Neural progenitor cell (in vitro differentiated cells): ENCODE measurements at places on chromosomes 1 and 21.

DNA sequence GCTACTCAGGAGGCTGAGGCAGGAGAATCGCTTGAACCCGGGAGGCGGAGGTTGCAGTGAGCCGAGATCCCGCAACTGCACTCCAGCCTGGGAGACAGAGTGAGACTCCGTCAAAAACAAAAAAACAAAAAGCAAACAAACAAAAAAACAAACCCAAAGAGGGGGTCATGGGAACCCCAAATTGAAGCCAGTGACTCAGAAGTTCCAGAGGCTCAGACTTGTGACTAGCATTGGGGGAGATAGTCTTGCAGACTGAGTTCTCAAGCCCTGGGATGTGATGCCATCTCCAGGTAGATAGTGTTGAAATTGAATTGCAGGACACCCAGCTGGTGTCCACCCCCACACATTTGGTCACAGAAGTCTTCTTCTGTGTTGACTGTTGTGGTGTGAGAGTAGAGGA is 24.9 kb upstream of the ENO1 start:
- DNase-seq: no peak

GRCh38 chr21:14968029-14968428 is 96.8 kb downstream of the NRIP1 start:
- DNase-seq: no peak

- DNase-seq: peak; percentile 64
Observed at GRCh38 chr1:186985889-186986491, 157.2 kb downstream of the PLA2G4A start.

DNA sequence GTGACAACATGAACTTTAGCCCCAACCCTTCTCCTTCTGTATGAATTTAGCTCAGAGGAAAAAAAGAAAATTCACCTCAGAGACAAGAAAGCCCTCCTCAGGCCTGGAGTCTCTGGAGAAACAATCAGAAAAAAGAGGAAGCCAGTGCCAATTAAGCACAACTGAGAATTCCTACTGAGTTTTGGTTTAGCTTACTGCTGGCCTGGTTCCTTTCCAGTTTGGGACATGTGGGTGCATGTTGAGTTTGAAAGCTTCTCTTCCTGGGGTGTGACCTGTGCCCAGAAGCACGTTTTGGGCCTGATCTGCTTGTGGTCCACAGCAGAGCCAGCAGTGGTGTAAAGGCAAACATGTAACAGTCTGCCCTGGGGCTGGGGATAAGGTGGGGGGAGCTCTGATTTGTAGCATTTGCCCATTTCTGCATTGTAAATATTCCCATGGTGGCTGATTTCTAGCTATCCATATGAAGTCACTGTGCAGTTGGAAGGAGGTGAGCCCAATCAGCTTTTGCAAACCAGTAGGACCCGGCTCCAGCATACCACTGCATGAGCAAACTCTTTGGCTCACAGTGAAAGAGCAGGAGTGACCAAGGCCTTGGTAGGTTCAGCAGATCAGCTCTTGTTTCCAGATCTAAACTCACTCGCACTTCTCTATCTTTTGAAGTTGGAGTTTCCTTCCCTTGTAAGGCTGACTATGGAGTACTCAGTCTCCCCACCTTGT is 4.7 kb upstream of the THEM5 start:
- no peak for DNase-seq

DNA sequence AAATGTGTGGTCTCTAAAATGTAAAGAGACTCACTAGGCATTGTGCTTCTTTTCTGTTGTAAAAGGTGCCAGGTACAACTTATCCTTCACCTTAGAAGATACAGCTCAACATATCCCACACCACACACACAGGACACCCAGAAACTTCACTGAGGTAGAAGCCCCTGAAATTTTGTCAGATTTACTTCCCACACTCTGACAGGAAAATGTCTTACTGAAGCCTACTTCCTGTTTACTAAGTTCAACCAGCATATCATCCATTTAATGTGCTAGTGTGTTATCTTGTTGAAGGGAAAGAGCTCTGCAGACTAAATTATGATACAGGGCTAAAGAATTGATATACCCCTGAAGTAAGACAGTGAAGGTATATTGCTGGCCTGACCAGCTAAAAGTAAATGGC is 39.9 kb upstream of the INSL5 start:
- DNase-seq: no peak

DNA sequence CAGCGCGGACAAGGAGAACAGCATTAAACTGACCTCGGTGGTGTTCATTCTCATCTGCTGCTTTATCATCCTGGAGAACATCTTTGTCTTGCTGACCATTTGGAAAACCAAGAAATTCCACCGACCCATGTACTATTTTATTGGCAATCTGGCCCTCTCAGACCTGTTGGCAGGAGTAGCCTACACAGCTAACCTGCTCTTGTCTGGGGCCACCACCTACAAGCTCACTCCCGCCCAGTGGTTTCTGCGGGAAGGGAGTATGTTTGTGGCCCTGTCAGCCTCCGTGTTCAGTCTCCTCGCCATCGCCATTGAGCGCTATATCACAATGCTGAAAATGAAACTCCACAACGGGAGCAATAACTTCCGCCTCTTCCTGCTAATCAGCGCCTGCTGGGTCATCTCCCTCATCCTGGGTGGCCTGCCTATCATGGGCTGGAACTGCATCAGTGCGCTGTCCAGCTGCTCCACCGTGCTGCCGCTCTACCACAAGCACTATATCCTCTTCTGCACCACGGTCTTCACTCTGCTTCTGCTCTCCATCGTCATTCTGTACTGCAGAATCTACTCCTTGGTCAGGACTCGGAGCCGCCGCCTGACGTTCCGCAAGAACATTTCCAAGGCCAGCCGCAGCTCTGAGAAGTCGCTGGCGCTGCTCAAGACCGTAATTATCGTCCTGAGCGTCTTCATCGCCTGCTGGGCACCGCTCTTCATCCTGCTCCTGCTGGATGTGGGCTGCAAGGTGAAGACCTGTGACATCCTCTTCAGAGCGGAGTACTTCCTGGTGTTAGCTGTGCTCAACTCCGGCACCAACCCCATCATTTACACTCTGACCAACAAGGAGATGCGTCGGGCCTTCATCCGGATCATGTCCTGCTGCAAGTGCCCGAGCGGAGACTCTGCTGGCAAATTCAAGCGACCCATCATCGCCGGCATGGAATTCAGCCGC is 2.5 kb downstream of the S1PR1 start:
- no peak for DNase-seq

DNA sequence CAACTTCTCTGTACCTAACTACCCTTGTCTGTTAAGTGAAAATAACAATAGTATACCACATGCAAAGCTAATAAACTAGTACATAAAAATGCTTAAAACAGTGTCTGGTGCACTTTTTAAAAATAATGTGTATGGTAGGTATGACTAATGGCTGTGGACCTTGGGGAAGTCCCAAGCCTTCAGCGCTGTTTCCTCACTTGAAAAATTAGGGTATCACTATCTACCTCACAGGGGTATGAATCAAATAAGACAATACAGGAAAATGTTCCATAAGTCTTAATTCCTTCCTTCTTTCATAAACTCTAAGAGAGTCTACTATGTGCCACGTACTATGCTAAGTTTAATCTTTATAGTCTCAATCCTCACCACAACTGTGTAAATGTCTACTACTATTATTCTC is 32.0 kb downstream of the EGLN1 start:
- no peak for DNase-seq

DNA sequence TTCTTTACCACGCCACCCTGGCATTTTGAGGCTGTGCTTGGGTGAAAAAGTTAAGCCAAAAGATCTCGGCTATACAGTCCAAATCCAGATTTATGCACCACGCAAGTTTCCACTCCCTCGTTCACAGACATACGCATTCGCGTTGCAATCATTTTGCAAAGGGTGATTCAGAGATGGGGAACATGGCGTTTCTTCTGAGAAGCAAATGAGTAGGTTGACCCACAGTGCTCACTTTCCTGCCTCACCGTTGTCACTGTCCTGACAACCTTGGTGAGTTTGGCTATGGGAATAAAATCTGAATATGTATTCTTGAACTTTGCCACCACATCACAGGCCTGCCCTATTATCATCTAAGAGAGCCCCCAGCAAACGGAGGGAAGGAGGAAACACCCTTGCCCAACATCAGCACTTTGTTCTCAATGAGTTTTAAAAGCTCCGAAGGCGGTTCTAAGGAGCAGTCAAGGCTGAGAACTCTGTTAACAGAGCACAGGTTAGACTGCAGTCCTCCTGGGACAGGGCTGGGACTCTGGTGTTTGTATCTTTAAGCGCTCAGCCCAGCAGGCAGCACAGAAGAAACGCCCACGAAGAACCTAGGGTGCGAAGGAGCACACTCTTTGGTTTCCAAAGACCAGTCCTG is 86.4 kb downstream of the RUNX1 start:
- DNase-seq: no peak

DNA sequence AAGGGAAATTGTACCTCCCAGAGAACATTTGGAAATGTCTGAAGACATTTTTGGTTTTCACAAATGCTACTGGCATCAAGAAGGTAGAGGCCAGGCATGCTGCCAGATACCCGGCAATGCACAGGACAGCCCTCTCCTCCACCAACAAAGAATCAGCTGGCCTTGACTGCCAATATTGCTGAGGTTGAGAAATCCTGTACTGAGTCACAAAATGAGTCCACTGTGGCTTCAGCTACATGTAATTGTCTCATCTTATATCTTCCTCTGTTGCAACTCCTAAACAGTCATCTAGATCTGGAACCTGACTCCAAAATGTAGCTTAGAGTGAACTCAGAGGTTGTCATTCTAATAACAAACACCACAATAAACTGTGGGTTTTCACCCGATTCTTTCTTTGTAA is 327.5 kb upstream of the POGK start:
- DNase-seq: no peak

DNA sequence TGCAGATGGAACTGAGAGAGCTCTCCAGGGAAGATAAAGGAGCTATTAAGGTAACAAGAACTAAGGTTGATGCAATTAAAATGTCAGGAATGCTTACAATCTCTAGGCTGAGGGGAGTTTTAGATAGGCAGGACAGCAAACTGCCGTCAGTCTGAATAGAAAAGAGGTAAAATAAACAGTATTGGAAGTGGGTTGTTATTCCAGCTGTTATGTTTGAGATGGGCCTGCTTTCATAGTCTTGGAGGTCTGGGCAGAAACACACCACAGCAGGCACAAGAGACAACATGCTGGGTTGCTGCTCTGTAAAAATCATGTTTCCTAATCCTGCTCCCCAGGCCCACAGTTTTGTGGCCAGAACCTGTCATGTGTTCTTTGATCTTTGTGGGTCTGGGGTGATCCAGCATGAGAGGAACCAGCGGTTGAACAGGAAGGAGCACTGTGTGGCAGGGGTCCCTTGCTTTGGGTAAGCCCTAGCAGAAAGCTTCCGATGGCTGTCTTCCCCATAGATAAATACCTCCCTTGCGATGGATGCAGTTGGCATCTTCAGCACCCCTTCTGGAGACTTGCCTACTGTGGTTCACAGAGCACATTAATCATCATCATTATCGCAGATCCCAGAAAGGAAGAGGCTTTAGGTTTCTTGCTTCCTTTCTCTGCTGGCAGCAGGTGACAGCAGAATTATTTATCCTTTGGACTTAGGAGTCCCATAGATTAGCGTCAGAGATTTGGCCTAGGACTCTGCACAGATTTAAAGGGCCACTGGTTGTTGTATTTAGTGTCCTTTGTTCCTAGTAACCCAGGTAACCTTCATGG is 97.1 kb downstream of the AK5 start:
- DNase-seq: no peak

- no peak for DNase-seq
Observed at GRCh38 chr1:91781901-91782622, 103.9 kb downstream of the TGFBR3 start.

- no peak for DNase-seq
Observed at GRCh38 chr1:6460301-6461050, 5.5 kb downstream of the TNFRSF25 start.

- DNase-seq: no peak
Observed at GRCh38 chr1:64516301-64516700, 46.4 kb downstream of the CACHD1 start.

GRCh38 chr1:152983743-152984142 is at the start of gene SPRR1A:
Gene SPRR1A, plus strand, starts transcription at chr1:152984081. Its CDS starts 1,150 bp downstream, at chr1:152985231.
- no peak for DNase-seq

DNA sequence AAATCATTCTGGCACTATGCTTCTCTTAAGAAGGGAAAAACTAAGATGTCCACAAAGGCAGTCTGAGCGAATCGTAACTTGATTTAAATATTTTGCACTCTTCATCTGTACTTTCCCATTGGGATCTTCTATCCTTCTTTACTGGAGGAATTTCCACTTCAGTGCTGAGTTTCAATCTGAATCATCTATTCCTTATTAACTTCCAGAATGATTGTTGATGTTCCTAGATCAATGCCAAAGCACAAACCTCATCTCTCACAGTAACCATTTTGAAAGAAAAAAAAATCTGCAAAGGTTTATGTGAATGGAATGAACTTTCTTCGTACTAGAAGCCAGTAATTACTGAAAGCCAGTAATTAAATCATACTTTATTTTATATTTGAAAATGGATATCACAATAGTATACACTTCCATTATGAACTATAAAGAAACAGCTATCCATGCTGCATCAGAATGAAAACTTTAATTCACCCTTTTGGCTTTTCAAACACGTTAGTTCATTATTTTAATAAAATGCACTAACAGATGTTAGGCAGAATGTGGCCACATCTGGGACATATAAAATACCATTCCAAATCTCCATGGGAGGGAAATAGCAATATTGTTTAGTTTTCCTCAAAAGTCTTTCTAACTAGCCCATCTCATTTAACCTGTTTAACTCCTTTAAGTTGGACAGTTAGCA is 5.5 kb upstream of the RNF2 start:
- DNase-seq: no peak

GRCh38 chr1:44740179-44740617 is 561 bp downstream of the KIF2C start:
- peak; percentile 50 for DNase-seq

- DNase-seq: no peak
Observed at GRCh38 chr1:228695015-228695955, 40.0 kb upstream of the RHOU start.

GRCh38 chr1:201184307-201185122 is 6.1 kb upstream of the IGFN1 start:
- DNase-seq: peak; percentile 65

DNA sequence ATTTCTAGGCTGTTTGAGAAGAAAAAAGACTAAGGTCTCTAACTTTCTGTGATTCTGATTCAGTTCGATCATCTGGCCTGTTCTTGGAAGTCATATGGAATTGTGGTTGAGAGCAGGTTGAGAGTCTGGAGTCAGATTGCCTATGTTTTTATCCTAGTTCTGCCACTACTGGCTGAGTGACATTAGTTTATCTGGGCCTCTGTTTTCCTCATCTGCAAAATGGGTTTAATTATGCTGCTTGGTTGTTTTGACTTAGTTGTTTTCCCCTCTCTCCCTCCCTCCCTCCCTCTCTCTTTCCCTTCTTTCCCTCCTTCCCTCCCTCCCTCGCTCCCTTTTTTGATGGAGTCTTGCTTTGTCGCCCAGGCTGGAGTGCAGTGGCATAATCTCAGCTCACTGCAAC is 6.2 kb downstream of the MACF1 start:
- no peak for DNase-seq

GRCh38 chr1:229625071-229625914 is 629 bp downstream of the TAF5L start:
- DNase-seq: peak; percentile 85

- DNase-seq: no peak
Observed at GRCh38 chr1:79599257-79599656, 592.7 kb upstream of the ADGRL4 start.

- no peak for DNase-seq
Observed at GRCh38 chr1:25135909-25136308, 96.4 kb downstream of the SYF2 start.
